ENCODE measurements at places on chromosomes 5 and 9.

DNA sequence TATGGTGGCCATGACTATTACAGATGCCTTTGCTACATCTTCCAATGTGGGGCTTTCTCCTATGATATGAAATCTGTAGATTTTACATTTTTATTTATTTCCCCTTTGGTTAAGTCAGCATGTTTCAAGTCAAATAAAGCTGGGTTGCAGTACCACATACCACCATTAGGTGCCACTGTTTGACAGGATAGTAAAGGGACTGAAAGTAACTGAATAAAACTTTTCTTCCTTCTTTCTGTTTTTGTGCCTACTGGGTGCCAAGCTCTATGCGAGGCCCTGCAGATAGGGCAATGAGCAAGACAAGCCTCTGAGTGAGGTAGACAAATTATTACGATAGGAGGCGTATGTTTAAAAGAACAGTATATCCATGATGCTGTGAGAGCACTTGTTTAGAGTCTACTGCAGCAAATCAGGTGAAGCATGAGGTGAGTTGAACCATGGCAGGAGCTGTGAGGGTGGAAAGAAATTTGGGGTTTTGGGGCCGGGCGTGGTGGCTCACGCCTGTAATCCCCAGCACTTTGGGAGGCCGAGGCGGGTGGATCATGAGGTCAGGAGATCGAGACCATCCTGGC is 64.8 kb downstream of the GDNF start:
- DNase-seq = peak; percentile 37

GRCh38 chr5:89300426-89300970 is 417.5 kb upstream of the MEF2C start:
- DNase-seq = no peak

GRCh38 chr9:1400983-1401382 is 350.8 kb downstream of the DMRT2 start:
- no peak for DNase-seq

DNA sequence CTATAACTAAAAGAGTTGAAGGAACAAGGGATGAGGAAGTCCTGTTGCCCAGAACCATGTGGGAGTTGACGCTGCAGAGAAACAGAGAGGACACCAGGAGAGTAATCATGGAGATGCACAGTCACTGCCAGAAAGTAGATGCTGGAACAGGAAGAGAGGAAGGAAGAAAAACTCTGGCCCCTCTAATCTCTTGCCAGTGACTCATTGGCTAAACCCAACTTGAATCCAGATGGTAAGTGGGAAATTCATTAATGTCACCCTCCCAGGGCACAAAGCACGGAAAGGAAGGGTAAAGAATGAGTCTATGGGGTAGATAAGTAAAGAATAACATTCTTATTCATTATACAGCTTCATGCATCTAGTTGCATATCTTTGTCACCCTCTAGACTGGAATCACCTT is 631.9 kb downstream of the PRELID2 start:
- DNase-seq = peak; percentile 33

DNA sequence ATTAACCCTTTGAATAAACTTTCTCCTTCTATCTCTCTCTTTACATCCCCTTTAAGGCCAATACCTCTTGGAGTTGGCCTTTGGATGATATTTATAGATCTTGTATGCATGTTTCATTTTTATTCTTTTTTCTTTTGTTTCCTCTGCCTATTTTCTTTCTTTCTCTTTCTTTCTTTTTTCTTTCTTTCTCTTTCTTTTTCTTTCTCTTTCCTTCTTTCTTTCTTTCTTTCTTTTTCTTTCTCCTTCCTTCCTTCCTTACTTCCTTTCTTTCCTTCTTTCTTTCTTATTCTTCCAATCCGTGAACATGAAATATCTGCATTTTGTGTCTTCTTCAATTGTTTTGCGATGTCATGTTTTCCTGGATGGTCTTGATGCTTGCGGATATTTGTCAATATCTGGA is 276.1 kb downstream of the ADGRV1 start:
- no peak for DNase-seq

- no peak for DNase-seq
These were observed 117.4 kb upstream of the MARCHF11 start for GRCh38 chr5:16296946-16297345.

DNA sequence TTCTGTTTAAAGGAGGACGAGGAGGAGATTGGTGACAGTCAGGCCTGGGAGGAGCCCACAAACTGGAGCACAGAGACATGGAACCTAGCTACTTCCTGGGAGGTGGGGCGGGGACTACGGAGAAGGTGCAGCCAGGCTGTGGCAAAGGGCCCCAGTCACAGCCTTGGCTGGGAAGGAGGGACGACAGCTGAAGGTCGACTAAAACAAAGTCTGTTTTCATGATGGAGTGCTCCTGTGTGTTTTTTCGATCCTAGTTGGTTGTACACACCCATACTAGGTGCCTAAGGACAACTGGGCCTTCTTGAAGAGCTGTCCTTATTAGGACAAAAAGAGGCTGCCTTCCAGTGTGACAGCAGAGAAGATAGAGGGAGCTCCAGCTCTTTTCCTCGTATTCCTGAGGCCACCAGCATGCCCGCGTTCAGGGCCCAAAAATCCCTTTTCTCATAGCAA is 2.9 kb downstream of the CCDC107 start:
- peak; percentile 30 for DNase-seq

- no peak for DNase-seq
These were observed 108.5 kb downstream of the GAS1 start for GRCh38 chr9:86838519-86839497.

GRCh38 chr9:117125531-117125930 is 289.3 kb downstream of the ASTN2 start:
- no peak for DNase-seq

DNA sequence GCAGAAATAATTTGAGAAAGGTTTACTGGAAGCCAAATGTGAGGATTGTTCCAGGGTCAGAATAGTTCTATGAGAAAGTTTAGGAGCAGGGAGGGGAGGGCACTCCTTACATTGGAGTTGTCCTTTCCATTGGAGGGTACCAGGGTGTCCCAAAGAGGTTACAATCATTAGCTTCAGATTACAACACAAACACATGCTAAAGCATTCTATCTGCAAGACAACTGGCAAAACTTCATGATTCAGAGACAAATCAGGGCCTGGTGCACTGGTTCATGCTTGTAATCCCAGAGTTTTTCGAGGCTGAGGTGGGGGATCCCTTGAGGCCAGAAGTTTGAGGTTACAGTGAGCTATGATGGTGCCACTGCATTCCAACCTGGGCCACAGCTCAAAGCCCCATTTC is 51.8 kb downstream of the NSUN2 start:
- DNase-seq = no peak

- no peak for DNase-seq
These were observed 816.4 kb downstream of the SEMA5A start for GRCh38 chr5:8729437-8729836.

- DNase-seq = no peak
These were observed 58.8 kb upstream of the NEK6 start for GRCh38 chr9:124198948-124199347.

GRCh38 chr9:91948101-91948596 is 1.9 kb downstream of the ROR2 start:
- no peak for DNase-seq

- no peak for DNase-seq
These were observed 556.3 kb downstream of the PDE4D start for GRCh38 chr5:59337240-59337639.

DNA sequence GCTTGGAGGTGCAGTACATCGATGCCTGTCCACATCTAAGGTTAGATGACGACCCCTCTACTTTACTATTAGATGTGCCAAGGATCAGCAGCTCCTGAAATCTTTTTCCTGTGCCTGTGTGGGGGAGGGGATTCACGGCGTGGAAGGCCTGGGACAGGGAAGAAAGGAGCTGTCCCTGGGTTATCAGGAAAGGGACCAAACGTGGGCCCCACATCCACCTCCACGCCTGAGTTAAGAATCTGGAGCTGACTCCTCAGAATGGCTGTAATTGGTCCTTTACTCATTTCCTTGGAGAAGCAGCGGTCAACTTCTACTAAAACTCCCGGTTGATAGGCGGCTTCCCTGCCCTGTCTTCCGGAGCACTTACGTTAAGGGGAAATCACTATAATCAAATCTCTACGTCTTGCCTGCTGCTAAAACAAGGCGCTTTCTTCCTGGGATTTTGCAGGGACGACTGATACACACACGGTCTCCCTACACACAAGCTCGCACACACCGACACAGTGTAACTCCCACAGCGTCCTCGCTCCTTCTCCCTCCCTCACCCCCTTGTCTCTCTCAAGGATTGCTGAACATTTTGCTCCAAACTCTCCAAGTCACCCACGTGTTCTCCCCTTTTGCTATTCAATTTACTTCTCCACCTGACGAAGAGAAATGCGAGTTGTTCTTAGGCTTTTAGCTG is 1.4 kb downstream of the PDE4D start:
- no peak for DNase-seq

GRCh38 chr5:131789765-131790164 is 7.1 kb downstream of the FNIP1 start:
- no peak for DNase-seq

GRCh38 chr5:95975703-95976102 is 14.1 kb upstream of the ELL2 start:
- no peak for DNase-seq

GRCh38 chr5:23013395-23013998 is 160.4 kb upstream of the CDH12 start:
- DNase-seq = no peak

DNA sequence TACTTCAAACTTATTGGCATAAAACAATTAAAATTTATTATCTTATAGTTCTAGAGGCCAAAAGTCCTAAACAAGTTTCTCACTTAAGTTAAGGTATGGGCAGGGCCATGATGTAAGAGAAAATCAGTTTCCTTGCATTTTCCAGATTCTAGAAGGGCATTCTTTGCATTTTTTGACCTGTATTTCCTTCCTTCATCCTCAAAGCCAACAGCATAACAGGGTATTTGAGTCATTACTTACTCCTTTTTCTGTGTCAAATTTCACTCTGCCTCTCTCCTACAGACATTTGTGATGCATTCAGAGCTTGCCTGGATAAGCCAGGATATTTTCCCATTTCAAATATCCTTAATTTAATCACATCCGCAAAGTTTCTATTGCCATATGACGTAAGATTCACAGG is 1499.0 kb downstream of the EFNA5 start:
- DNase-seq = no peak

GRCh38 chr9:34383904-34384303 is 7.2 kb upstream of the MYORG start:
- DNase-seq = no peak

Measured in dermis blood vessel endothelial cell (primary cell).